B cell (primary cell): ENCODE measurements at places on chromosomes 6 and 20.

GRCh38 chr20:13017883-13018535, 9.2 kb downstream of the SPTLC3 start:
- no peak for DNase-seq

DNA sequence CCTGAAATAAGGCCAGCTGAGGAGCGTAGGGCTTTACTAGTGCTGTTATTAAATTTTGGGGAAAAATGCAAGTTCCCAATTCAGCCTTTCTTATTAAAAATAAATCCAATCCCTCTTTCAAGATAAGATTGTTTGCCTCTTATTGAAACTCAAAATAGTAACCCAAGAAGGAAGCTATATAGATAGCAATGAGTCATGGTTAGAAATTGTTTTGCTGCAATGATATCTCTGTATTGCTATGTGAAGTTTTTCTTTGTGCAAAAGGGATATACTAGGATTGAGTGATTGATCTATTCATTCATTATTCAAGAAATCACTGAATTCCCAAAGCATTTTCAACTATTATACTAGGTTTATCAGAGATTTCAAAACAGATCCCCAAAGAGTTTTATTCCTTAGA, 93.0 kb upstream of the HDAC2 start:
- DNase-seq, result no peak

GRCh38 chr6:14943116-14943515, 302.8 kb upstream of the JARID2 start:
- no peak for DNase-seq

- no peak for DNase-seq
Measured at GRCh38 chr20:4844325-4844724, 122.6 kb downstream of the PRND start.

DNA sequence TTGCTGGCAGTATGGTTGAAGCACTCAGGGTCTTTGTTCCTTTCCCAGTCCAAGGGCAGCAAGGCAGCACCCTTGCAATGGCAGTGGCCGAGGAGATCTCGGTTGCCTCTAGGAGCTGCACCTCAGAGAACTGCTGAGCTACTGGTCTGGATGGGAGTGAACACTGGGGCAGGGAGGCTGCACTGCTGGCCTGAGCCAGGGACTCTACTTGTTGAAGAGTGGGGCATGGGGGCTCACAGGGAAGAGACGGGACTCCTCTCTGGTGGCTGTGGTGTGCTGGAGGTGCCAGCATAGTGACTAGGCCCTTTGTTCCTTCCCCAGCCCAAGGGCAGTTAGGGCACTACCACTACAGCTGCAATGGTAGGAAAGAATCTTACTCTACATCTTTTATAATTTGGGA, 203.0 kb downstream of the ZDHHC14 start:
- DNase-seq, result no peak

GRCh38 chr6:83696674-83697073, 12.2 kb downstream of the SNAP91 start:
- DNase-seq, result no peak

- no peak for DNase-seq
Measured at GRCh38 chr6:137740091-137740755, 126.8 kb upstream of the TNFAIP3 start.

DNA sequence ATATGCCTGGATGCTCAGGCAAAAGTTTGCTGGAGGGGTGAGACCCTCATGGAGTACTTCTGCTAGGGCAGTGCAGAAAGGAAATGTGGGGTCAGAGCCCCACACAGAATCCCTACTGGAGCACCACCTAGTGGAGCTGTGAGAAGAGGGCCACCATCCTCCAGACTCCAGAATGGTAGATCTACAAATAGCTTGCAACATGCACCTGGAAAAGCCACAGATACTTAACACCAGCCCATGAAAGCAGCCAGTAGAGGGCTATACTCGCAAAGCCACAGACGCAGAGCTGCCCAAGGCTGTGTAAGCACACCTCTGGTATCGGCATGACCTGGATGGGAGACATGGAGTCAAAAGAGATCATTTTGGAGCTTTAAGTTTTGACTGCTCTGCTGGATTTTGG, 60.7 kb upstream of the GJE1 start:
- DNase-seq, result no peak

GRCh38 chr6:120378582-120379220, 955.6 kb downstream of the TBC1D32 start:
- peak; percentile 50 for DNase-seq

DNA sequence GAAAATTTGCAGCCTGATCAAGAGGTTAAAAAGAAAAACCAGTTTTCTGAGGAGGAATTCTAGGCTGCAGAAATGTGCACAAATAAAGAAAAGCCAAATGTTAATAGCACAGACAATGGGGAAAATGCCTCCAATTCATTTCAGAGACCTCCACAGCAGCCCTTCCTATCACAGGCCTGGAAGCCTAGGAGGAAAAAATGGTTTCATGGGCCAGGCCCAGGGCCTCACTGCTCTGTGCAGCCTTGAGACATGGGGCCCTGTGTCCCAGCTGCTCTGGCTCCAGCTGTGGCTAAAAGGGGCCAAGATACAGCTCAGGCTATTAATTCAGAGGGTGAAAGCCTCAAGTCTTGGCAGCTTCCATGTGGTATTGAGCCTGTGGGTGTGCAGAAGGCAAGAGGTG, 18.9 kb downstream of the AHI1 start:
- no peak for DNase-seq

DNA sequence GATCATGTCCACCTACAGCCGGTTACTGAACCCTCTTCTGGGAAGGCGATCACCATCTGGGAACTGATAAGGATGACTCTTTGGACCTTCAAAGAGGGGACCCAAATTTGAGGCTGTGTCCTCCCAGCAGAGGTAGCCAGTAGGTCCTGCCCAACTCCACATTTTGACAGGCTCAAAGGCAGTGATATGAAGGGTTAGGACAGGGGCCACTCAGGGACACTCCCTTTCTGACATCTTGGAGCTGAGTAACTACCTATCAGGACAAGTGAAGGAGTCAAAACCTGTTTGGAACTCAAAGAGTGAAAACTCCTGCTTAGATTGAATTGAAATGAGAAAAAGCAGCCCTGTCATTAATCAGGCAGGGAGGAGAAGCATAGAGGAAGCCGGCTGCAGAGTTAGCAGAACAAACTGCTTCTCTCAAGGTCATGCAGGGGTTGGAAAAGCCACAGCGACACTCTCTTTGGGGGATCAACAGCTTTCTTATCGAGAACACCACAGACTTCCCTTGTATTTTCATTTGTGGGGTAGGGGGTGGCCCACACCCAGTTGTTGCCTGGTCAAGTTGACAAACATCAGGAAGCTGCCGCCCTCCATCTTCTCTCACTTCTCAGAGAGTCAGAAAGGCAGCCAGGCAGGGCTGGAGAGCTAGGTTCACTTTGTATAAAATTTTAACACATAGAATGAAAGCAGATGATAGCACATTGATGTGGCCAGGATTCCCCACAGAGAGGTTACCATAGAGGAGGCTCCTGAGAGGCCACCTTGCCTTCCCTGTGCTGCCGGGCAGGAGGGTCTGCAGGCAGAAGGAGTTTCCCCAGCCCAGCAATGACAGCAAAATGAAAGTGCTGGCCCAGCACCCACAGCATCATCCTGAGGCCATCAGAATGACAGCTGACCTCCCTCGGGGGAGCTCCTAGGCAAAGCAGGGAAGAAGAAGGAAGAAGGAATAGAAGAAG, 47.6 kb downstream of the AGPAT4 start:
- DNase-seq, result no peak

- no peak for DNase-seq
Measured at GRCh38 chr20:1664911-1665310, 7.3 kb upstream of the SIRPG start.

DNA sequence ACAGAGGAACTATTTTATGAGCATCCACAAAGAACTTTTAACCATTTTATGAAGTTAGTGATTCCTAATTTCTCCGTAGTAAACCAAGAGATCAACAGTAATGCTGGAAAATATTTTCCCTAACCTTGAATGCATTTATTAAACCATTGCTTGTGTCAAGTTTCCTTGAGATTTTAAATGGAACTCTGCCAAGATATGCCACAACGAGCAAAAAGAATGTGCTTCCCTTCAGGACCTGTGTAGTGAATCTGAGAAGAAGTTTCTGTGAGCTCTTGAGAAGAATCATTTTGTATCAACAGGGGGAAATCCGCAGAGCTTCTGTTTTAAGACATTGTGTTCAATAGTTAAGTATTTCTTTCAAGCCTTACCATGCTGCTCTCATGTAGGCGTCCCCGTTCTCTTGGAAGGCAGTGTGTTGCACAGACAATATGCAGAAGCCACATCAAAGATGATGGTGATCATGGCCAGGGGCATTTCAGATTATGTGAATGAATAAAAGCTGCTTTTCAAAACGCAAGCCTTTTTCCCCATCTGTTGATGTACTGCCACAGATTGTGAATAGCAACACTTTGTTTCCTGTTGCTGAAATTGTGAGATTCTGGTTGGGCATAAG, 439.8 kb downstream of the BMP2 start:
- DNase-seq, result no peak

- DNase-seq, result no peak
Measured at GRCh38 chr20:57414867-57415592, 23.8 kb downstream of the RBM38 start.

GRCh38 chr6:157393669-157394327, 12.8 kb downstream of the ZDHHC14 start:
- DNase-seq, result no peak

- peak; percentile 61 for DNase-seq
Measured at GRCh38 chr20:1810926-1811620, 84.1 kb upstream of the SIRPA start.

- DNase-seq, result no peak
Measured at GRCh38 chr6:142907544-142907943, 37.4 kb downstream of the HIVEP2 start.

DNA sequence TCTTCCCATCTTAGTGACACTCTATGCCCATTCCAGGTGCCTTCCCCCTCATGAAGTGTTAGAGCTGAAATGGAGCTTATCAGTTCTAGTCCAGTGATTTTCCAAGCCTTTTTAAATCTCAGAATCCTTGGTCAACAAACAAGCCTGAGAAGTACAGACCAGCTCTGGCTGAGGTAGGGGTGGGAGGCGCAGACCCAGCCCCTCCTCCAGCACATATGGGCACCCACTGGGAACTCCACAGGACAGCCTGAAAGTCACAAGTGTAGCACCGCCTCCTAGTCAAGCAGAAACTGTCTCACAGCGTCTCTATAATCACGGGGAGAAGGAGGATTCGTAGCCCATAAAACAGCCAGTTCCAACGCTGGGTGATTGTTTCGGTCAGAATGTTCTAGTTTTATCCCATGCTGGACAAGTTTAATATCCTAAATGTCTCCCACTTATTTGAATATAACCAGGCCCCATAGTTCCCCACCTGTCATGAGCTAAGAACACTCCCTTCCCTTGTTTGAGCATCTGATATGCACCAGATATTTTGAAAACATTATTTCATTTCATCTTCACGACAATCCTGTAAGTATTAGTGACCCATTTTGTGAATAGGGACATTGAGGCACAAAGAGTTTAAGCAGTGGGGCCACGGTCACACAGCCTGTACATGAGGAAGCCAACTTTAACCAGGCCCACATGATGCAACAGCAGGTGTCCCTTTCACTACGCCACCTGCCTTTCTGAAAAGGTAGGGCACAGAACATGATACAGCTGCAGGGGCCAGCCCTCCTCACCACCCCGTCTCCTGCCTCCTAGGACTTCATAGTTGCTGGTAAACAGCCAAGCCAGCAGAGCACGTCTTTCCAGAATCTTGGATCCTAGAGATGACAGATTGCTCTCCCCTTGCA, 40.1 kb downstream of the TRAF3IP2 start:
- peak; percentile 59 for DNase-seq

DNA sequence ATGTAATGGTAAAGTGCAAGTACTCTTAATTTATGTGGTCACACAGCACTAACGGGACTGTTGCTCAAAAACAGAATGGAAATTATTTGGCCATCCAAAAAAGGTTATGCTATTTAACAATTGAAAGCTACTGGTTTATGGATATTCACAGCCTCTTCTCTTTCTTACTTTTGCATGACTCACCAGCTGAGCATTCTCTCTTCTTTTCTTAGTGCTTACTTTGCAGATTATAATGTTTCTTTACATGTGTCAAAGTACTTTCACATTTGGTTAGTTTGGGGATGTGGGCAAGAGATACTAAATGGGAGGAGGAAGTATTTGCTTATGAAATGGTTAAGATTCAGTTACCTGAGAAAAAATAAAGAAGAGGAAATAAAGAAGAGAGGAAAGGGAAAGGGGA, 610.5 kb downstream of the HTR1B start:
- no peak for DNase-seq

GRCh38 chr20:49752201-49752903, 38.7 kb upstream of the B4GALT5 start:
- no peak for DNase-seq

DNA sequence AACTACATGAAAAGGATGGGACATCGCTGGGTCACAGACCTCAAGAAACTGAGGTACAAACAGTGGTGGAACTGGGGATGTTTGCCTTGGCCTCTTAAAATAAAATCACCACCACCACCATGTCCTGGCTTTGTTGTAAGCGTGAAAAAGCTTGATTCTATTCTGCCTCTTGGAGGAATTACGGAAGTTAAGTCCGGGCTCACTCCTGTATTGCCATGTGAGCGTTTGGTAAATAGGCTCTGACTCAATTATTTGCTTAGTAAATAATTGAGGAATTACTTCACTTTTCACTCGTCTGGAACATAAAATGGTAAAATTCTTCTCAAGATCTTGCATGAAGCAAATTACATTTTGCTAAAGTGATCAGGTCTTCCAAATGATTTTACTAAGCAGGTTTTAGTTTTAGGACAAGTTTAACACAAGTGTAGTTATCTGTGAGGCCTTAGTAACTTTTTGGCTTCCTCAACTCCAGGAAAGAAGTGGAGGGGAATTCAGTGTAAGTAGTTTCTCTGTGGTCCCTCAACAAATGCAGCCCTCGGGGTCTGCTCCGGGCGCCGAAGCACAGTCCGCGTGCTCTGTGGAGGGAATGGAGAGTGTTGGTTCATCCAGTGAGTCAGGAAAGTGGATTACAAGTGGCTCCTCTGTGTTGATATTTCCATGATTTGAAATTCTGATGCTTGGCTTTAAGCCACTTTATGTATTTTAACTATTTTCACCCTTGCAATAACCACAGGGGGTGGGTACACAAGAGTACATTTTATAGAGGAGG, 23.8 kb downstream of the IYD start:
- DNase-seq, result no peak

DNA sequence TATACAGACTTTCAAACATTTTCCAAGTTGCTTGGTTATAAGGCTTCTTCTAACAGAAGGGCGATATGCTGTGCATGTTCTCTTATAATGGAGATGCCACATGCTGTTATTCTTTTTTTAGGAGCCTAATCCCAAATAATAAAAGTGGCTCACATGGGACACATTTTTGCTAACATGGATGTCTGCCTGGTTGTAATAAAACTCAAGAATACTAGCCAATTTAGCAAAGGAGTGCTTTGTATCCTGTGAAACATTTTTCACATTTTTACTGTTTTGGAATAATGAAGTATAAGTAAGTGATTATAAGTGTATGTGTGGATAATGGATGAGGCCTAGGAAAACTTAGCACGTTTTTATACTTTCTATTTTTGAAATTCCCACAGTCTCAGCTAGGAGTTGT, 312.2 kb downstream of the LAMA2 start:
- DNase-seq, result no peak

- no peak for DNase-seq
Measured at GRCh38 chr6:93968126-93968525, 548.8 kb upstream of the EPHA7 start.
